ENCODE measurements at places on chromosomes 11 and 22.

DNA sequence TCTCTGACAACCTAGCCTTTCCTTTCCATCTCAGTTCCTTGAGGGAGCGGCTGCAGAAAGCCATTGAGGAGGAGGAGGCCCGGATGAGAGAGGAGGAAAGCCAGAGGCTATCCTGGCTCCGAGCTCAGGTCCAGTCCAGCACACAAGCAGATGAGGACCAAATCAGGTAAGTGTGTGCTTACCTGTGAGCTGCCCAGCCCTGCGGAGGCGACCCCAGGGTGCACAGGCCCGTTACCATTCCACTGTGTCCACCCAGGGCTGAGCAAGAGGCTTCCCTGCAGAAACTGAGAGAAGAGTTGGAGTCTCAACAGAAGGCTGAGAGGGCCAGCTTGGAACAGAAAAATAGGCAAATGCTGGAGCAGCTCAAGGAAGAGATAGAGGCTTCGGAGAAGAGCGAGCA is 63.1 kb downstream of the CEP164 start:
- no peak for DNase-seq

DNA sequence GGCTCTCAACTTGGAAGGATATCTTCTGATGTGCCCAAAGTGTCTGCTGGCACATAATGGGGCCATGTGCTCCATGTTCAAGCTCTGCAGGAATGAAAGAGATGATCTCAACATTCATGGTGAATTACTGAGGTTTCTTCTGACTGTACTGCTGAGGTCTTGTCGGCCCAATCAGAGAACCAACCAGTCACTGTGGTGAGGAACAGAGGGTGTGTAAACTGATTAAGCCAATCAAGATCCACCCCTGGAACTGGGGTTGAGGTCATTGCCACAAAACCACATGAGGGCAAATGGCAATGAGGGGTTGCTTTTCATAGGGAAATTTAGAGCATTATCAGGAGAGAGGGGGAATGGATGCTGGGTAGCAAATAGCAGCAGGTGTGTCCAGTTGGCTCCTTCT is 152.3 kb upstream of the RAG2 start:
- DNase-seq, result no peak

DNA sequence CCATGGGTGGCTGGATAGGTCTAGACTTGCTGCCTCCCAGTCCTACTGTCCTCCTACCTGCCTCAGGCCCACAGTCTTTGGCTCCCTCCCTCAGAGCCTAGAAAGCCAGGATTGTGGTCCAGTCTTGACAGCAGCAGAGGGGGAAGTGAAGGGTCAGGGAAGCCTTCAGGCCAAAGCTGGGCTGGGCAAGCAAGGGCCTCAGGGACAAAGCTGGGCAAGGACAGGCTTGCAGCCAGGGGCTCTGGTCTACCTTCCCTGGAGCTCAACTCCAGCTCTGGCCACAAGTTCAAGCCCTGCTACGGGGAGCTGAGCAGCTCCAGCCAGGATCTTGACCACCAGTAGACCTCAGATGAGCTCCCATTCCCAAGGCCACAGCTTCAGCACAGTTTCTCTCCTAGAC is 14.9 kb downstream of the LMO1 start:
- DNase-seq, result no peak

GRCh38 chr11:45717526-45717925 is 52.1 kb upstream of the CHST1 start:
- DNase-seq, result no peak

GRCh38 chr11:61290905-61291690 is 4.0 kb downstream of the VWCE start:
- DNase-seq, result no peak

GRCh38 chr11:14969901-14970323 is 2.2 kb downstream of the CALCA start:
- peak; percentile 46 for DNase-seq

All from HuH-7 (cell line).